ENCODE measurements at places on chromosomes 7 and 10. TPM values are rescaled to one million over a fixed set of nuclear protein-coding genes. Genes with fewer than 3 reads are reported as not detected.

Gene PTEN
- 36.8 TPM for total RNA-seq

Gene SPDYE6
- not detected for total RNA-seq

Gene IRF5
- 21.7 TPM for total RNA-seq

Gene CYP2E1
- total RNA-seq, result 0.46 TPM

Gene SPAM1
- not detected for total RNA-seq

All from activated CD4-positive, alpha-beta memory T cell treated with anti-CD3 and anti-CD28 coated beads for 36 hours (primary cell).